ENCODE measurements at places on chromosomes 7 and 10.

DNA sequence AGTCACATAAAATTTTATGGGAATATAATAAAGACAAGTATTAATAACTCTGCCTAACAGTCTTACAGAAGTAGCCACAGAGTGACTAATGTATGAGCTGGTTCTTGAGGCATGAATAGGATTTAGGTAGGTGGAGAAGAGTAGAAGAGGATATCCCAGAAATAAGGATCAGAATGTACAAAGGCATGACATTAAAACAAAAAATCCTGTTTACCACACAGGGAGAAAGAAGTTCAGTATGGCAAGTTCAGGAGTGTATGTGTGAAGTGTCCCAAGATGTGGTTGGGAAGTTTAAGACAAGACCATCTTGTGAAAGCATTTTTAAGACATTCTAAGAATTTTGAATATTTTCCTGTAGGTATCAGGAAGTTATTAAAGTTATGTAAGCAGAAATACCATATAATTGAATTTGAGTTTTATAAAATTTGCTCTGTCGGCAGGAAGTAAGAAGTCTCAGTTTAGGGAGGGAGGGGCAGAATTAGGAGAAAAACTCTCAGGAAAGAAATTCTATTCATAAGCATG is 64.7 kb upstream of the CAV2 start:
- DNase-seq, result no peak

- DNase-seq, result no peak
These were observed 652.5 kb downstream of the PCDH15 start for GRCh38 chr10:54148508-54148907.

DNA sequence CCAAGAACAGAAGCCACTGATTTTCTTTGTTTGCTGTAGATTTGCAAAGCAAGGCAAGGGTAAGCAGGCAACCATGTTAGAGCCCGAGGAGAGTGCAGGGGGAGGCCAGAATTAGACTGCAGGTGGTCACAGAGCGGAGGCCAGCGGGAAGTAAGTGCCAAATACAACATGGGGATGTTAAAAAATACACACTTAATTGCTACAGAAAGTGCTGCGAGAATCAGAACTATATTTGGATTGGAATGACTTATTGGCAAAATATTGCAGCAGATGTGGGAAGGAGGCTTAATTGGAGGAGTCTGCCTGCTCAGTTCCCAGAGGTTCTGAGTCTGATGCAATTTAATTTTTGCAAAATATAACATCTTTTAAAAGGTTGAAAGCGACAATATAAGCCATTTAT is 49.7 kb upstream of the ADCY1 start:
- no peak for DNase-seq

DNA sequence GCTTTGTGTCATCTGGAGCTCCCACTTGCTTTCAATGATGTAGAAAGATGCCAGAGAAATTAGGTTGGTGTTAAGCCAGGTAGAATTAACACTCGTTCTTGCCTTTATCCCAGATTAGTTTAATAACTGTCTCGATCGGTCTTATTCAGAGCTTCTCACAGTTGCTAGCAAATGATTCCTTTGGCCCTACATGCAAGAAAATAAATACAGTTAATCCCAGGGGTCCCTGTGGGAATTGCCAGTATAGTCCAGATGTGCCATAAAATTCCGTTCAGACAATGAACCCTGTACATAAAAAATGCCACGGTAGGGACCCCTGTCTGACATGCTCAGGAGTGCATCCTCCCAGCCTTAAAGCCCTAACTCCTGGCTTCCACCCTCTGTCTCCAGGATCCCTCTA is 207.5 kb downstream of the ARHGAP12 start:
- DNase-seq, result no peak

GRCh38 chr10:125967533-125967932 is 71.2 kb downstream of the FANK1 start:
- DNase-seq, result no peak

GRCh38 chr10:3096149-3096548 is 28.8 kb downstream of the PFKP start:
- DNase-seq, result no peak

DNA sequence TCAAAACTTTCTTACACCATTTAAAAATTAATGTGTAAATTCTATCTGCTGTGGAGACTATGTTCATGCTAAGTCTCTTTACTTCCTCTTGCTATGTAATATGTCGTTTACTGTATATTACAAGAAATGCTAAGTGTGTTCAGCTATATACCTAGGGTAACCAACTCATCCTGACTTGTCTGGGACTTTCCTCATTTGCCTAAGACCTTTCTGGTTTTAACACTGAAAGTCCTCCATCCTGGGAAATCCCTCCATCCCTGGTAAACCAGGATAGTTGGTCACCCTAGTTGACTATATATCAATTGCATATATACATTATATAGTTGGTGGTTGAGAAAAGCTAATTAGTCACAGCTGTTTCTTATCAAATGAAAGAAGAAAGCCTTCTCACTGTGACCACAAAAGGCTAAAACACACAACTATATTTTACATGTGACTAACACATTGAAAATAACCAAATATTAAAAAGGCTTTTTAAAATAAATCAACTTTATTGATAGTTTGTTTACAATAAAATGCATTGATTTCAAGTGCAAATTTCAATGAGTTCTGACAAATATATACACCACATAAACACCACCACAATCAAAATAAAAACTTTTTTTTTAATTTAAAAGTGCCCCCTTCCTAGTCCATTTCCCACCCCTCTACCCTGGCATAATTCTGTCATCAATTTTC is 167.7 kb upstream of the INHBA start:
- DNase-seq, result no peak

GRCh38 chr10:102444851-102445250 is 6.5 kb downstream of the C10orf95 start:
- no peak for DNase-seq

DNA sequence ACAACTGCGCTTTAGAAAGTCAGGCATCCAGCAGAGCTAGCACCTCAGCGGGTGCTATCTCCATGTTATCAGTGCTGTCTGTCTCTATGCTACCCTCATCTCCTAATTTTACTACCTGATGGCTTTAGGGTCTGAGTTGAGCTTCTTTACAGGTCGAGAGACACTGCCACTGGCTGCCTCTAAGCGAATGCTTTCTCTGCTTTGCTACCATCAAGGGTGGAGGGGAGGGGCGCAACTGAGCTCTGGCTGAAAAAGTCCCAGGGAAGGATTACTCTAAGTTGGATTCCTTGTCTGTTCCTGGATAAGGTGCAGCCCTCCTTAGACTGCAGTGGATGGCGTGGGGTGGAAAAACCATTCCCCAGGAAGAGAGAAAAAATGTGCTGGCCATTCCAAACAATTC is 105.7 kb downstream of the CDK14 start:
- DNase-seq, result no peak

GRCh38 chr10:72108830-72109635 is 20.7 kb upstream of the SPOCK2 start:
- DNase-seq, result no peak

DNA sequence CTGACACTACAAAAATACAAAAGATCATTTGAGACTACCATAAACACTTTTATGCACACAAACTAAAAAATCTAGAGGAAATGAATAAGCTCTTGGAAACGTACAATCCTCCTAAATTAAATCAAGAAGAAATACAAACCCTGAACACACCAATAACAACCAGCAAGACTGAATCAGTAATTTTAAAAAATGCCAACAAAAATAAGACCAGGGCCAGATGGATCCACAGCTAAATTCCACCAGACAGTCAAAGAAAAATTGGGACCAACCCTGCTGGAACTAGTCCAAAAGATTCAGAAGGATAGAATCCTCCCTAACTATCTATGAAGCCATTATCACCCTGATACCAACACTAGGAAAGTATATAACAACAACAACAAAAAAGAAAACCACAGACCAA is 277.4 kb downstream of the AGMO start:
- DNase-seq, result no peak

DNA sequence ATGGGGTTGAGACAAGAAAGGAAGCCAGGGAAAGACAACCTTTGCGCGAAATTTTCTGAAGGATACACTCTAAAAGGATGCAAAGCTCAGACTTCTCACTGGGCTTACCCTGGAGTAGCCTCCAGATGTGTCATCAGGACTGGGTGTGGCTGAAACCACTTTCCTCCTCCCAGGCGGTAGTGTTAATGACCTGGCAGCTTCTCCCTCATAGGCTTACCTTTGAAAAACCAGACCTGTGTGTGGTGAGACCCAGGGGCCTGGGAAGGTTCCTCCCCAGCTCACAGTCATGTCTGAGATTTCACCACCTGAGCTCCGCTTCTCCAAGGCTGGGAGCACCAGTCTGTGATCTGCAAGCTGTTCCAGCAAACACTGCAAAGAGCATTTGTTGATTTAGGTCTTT is 93.7 kb downstream of the EPC1 start:
- no peak for DNase-seq

DNA sequence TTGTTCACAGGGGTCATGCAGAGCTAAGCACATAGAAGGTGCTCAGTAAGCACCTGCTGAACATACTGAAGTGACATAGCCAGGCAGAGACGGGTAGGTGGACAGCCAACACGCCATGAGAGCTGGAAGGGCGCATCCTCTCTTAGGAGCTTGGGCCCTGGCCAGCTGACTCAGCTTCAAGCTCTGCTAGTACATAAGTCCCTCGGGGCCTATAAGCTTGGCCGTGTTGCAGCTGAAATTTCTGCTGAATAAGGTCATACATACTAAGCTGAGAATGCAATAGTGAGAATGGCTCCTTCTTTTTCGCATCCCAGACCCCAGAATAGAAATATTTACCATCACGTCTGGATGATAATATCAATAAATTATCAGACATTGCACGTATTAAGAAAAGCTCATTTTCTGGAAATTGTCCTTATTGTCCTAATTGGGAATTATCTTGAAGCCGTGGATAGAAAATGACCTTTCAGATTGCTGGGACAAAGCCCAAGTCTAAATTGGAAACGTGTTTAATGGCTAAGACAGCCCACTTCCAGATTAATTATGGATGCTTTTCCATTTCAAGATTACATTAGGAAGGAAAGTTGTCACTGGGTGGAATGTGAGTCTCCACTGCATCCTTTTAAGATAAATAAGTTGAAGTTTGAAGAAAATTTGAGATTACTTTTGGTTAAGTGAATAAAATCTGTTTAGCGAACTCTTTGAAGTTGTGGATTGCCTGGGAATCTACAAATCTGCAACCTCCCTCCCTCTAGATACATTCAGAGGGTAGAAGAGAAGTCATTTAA is 287.1 kb upstream of the C7orf33 start:
- DNase-seq, result no peak

DNA sequence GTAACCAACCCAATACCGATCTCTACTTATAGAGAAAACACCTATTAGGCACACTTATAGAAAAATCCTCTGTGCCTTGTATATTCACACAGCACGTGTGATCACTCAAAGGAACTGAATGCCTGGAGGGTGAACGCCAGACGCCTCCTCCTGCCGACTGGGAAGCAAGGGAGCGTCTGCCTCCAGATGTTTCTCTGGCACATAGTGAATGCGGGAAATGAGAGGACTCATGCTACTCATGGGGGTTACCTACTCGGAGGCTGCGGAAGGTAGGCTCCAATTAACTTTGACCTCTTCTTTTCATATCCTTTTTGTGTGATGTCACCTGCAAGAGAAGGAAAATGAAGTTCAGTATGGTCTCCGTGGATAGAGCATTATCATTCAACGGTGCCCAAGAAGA is 203.3 kb downstream of the DIP2C start:
- DNase-seq, result no peak

GRCh38 chr10:79295563-79295962 is 51.7 kb upstream of the PPIF start:
- DNase-seq, result no peak

DNA sequence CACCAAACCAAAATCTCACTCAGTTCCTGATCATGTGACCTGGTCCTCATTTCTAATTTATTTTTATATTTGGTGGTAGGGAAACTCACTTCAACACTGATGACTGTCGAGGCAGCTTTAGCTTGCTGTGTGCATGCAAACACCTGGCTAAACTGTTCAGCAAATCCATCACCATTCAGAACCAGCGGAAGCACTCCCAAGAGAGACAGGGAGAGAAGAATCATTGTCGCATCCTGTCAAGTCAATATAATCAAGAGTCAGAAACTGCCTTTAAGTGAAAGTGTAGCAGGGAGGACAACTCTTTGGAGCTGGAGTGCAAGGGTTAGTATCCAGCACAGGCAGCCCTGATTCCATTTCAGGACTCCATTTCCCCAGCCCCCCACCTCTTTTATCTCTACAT is 300.7 kb downstream of the XPNPEP1 start:
- DNase-seq, result no peak

DNA sequence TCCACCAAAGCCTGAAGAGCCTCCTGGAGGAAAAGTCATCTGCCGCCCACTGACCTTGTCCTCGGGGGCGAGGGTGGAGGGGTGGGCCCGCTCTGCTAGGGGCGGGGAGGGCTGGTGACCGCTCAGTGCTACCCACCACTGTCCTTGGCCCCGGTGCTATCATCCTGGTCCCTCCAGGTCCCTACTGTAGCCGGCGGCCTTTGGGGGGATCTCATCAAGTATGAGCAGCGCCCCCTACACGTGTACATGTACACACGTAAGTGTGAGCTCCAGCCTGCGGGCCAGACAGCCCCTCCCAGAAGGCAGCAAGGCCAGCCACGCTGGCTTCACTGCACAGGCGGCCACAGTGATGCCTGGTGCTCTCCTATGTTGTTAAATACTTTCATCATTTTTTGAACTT is 19.6 kb downstream of the TTYH3 start:
- DNase-seq, result no peak

- no peak for DNase-seq
These were observed 50.4 kb downstream of the CASD1 start for GRCh38 chr7:94559972-94560371.

DNA sequence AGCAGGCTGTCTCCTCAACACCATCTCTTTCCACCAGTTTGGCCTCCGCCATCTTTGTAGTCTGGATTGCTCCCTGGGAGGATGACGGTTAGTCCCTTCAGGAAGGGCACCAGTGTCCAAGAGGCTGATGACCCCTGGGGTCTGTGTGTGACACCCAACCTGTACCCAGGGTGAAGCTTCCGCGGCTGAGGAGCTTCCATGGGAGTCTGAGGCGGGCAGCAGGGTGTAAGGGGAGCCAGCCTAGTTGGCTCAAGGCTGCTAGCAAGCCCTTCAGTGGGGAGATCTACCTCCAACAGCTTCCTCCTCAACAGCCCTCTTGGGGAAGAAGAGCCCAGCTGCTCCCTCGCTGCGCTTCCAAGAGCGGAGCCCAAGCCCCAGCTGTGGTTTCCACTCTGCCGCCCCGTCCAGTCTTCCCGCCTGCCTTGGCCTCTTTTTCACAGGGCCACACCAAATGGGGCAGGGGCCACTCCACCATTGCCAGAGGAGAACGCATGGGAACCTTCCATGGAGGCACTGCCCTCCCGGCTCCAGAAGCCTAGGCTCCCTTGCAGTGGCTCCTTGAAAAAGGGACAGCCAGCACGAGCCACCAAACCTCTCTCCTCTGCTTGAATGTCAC is 57.4 kb downstream of the TMEM209 start:
- no peak for DNase-seq

DNA sequence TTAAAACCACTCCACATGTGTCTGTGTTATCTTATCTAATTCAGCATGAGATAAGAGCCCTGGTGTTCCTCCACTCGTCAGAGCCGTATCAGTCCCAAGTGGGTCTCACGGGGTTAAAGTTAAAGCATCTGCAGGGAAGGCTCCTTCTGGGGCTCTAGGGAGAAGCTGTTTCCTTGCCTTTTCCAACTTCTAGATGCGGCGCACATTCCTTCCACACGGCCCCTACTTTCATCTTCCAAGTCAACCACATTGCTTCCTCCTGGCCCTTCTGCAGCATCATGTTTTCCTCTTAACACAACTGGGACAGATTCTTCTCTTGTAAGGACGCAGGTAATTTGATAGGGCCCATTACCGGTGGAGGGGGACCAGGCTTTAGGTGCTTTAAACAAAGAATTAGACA is 620.1 kb upstream of the DPP6 start:
- DNase-seq, result no peak

Measured in stimulated activated CD8-positive, alpha-beta memory T cell treated with anti-CD3 and anti-CD28 coated beads, Interleukin-7, amount 100 ng/mL, for 4 hours (primary cell).